GM04503 (cell line): ENCODE measurements at places on chromosomes 3 and 15.

GRCh38 chr15:27250223-27250622 is 279.2 kb downstream of the GABRG3 start:
- no peak for DNase-seq

- DNase-seq = no peak
These were observed 27.3 kb downstream of the ENTPD3 start for GRCh38 chr3:40414270-40414669.

GRCh38 chr15:44910981-44911625 is 45.4 kb upstream of the TERB2 start:
- DNase-seq = no peak

DNA sequence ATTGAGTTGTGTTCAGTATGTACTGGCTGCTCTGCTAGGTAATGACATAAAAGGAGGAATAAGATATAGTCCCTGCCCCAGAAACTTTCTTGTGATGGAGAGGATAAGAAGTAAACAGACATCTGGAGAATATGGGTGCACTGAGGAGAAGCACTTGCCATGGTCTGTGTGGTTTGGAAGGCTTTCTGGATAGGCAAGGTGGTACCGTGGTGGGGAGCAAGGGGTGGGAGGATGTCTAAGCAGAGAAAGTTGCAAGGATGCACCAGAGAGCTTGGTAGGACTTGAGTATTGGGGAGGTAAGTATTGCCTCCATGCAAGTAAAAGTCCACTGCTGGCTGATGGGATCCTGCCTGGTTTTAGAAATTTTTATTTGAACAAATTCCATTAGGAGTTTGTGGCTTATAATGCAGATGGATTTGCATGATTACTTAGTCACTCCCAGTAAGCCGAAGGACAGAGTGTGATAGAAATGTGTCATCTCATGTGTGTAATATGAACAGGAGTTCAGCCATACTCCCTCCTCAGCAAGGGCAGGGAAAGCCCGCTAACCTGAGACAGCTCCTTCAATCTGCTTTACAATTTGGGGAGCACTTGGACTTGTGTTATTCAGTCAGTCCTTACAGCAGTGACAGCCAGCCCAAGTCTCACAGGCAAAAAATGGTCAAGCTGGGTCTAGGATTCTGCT is 53.6 kb downstream of the CLSTN2 start:
- no peak for DNase-seq
